ENCODE measurements at places on chromosomes 1 and 21.

DNA sequence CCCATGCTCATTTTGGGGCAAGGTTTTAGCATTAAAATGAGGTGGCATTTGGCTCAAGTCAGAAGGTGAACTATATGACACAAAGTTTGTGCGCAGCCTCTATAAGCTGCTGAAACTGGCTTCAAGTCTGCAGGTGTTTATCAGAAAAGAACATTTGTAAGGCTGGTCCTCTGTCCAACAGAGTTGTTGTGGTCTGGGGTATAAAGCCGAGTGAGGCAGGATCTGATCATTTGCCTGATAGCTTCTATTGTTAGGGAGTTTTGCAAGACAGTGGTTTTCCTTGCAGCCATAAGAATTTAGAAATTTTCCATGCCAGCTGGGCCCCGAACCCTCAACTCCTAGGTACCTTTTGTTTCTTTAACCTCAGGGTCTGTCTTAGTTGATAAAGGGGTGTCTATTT lies 130.8 kb downstream of the PGBD5 start:
- DNase-seq = no peak

GRCh38 chr1:8873506-8874229 lies 4.8 kb downstream of the ENO1 start:
- peak; percentile 84 for DNase-seq

DNA sequence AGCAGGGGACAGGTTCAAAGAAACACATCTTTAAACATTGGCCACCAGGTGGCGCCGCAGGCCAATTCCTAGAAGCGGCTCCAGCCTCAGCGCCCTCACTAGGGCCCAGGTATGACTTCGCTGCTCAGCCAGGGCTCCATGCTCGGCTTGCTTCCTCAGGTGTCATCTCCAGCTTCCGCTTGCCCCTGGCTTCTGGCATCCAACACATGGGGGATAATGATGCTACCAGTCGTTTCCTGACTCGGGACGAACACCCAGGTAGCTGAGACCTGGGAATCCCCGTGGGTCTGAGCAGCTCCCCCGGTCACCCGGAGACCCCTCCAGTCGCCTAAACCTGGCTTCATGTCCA lies 8.5 kb upstream of the MEX3A start:
- DNase-seq = peak; percentile 82

DNA sequence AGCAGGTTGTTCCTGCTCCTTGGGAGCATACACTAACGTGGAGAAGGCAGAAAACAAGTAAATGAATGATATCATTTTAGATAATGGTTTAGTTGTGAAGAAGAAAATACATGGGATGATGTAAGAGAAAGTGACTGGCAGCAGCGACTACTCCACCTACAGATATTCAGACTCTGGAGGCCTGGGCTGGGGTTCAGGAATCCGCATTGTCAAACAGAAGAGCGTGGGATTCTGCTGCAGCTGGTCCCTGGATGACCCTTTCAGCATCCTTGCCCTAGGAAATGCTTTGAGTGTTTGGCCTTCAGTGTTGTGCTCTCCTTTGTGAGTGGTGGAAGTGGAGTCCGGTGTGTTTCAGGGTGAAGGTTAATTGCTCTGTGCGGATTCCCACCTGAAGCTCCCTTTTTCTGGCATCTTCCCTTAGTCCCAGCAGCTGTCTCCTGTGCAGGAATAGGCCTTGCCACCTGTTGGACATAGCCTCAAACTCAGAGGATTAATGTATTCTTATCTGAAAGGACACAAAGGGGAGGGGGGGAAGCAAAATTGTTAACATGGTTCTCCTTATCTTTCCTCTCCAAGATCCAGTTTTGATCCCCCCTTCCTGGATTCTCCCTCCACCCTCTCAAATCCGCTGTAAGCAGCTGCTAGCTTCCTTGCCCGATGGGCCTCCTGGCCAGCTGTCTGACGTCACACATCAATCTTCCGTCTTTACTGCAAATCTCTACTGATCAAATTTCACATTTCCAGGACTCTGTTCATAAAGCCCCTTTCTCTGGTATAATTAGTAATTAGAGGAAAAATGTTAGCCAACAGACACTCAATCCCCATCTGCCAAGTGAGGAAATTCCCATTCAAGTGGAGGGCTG lies 68.3 kb upstream of the SPAG17 start:
- DNase-seq = no peak

DNA sequence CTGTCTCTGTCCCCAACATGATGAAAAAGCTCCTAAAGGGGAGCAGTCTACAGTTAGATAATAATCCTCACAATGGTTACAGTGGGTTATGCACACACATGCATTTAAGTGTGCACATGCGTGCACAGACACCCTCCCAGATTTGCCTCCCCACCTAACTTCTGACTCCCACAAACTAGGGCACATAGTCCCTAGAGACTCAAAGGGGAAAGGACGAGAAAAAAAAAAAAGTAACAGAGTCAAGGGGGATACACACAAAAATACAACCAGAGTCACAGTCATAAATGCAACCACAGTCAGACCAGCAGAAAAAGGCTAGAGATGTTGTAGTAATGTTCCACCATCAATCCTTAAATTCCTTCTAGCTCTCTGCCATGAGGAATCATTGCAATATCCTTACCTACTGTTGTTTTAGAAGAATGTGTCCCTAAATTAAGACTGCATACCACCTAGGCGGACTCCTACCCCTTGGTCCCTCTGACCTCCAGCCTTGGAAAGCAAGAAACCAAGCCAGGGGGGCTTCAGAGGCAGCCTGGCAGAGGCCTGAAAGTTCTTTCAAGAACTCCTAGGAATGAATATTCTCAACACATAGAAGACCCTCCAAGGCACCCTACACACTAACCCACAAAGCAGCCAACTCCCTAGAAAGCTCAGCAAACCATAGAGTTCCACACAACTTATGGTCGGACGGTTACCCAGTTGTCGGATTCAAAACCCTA lies 1.3 kb downstream of the CRTC2 start:
- DNase-seq = no peak

GRCh38 chr1:238681021-238681420 lies 705.3 kb upstream of the CHRM3 start:
- no peak for DNase-seq

DNA sequence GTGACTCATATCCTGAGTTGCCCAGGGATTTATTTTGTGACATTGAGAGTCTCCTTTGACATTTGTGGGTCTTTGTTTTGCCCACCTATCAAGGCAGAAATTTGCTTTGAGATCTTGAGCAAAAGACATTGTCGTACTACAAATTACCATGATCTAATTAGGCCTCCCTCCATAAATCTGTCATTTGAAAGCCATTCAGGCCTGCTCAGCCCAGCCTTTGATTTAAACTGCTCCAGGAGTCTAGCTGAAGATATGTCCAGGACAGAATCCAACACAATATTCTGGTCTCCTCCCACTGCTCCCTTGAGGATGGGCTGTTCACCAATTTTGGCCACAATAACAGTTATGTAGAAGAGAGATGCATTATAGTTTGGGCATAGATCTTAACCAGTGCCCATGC lies 86.7 kb downstream of the PROX1 start:
- DNase-seq = no peak

DNA sequence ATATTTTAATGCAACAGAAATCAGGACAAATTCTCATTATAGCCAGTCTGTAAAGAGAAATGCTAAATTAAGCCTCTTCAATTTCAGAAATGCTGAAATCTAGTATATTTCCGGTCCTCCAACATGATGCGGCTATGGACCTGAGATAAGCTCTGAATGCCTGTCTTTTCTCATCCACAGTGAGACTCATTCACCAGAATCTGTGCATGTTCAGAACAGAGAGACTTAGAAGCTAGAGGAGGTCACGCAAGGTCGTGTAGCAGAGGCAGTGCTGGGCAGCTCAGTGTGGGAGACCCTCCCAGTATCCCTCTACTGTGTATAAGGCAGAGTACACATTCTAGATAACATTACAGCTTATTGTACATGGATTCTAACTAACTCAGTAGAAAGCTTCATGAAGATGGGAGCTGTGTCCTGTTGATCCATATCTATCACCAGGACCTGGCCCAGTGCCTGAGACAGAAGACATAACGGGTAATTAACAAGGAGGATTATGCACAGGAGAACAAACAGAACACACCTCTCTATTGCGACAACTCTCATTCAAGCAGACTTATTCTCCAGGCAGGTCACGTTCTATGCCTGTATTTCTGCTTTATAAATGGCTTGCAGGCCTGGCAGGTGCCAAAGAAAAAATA lies 97.0 kb upstream of the COA6 start:
- no peak for DNase-seq
